ENCODE measurements at places on chromosomes 5 and 9.

DNA sequence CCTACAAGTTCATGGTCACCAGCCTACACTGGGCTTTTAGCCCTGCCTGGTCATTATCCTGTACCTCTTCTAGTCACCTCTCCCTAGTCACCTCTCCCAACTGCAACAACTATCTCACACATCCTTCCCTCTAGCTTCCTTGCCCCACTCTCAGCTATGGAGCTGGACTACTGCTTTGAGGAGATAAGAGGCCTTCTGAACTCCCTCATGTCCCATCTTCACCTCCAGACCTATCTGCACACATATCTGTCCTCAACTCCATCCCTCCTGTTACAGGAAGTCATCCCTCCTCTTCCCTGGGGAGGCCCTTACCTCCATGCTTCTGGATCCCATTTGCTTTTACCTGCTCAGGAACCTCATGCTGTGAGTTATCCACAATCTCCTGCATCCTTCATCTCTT, 5.7 kb downstream of the RPP25L start:
- no peak for DNase-seq

GRCh38 chr5:143204474-143205246, 198.8 kb downstream of the NR3C1 start:
- DNase-seq: no peak

DNA sequence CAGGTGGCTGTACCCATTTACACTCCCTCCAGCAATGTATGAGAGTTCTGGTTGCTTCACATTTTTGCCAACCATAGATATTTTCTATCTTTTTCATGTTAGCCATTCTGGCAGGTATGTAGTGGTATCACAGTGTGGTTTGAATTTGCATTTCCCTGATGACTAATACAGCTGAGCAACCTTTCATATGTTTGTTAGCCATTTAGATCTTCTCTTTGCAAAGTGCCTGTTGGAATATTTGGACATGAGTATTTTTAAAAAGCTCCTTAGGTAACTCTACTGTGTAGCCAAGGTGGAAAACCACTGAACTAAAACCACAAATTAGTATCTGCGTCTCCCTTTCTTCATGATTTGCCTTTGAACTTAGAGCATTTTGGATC, 31.9 kb downstream of the IRF1 start:
- DNase-seq: peak; percentile 3

GRCh38 chr9:5478206-5478605, 27.9 kb downstream of the CD274 start:
- no peak for DNase-seq

DNA sequence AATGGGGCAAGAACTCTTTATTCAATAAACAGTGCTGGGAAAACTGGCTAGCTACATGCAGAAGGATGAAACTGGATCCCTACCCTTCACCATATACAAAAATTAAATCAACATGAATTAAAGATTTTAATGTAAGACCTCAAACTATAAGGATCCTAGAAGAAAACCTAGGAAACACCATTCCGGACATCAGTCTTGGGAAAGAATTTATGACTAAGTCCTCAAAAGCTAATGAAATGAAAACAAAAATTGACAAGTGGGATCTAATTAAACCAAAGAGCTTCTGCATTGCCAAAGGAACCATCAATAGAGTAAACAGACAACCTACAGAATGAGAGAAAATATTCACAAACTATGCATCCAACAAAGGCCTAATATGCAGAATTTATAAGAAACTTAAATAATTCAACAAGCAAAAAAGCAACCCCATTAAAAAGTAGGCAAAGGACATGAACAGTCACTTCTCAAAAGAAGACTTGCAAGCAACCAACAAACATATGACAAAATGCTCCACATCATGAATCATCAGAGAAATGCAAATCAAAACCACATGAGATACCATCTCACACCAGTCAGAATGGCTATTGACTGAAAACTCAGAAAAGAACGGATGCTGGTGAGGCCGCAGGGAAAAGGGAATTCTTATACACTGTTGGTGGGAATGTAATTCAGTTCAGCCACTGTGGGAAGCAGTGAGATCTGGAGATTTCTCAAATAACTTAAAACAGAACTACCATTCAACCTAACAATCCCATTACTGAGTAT, 104.3 kb upstream of the MAP3K1 start:
- no peak for DNase-seq

All from activated naive CD4-positive, alpha-beta T cell treated with anti-CD3 and anti-CD28 coated beads, Interleukin-2, amount 10 ng/mL, durations not matched to agents 7 days and 5 days (primary cell).